ENCODE measurements at places on chromosomes 12 and 14.

- no peak for DNase-seq
Observed at GRCh38 chr14:79528828-79529416, 682.4 kb downstream of the DIO2 start.

DNA sequence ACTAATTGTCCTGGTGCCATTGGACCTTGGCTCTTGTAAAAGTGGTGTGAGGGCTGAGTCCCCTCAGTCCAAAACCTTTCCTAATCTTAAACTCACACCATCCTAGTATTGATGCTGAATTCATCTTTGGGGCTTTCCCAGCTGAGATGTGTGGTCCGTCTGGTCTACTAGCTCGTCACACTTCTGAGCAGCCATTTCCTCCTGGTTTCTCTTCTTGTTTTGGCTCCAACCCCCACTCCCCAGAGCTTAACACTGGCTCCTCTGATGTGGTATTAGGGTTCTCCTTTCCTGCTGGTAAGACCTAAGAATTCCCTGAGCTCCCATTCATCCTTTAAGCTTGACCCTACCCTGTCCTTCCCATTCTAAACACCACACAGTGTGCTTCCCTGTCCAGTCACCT, 900.6 kb downstream of the VRK1 start:
- DNase-seq, result no peak

DNA sequence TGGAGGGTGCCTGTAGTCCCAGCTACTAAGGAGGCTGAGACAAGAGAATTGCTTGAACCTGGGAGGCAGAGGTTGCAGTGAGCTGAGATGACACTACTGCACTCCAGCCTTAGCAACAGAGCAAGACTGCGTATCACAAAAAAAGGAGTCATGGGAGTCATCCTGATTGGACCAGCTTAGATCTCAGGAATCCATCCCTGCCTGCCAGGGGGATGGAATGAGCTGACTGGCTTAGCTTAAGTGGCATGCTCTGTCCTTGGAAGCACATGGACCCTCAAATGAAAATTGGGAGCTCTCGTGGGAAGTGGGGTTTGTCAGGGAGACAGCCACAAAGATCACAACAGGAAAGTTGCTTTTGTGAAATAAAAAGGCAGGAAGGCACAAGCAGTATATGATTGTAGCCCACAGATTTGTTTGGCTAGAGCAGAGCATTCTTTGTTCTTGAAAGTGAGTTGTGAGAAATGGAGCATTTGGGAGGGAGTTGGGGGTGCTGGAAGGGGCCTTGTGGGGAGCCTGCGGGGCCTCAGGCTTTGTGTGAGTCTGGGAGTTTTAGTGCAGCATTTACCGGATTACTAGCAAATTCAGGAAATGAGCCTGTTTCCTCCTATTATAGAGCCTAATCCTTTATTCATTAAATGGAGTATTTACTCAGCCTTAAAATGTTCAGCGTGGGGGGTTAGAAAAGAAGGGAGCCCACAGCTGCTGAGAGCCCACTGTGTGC, 30.7 kb downstream of the DGLUCY start:
- DNase-seq, result no peak

GRCh38 chr14:103112400-103113243, 10.6 kb upstream of the TNFAIP2 start:
- DNase-seq, result no peak

- DNase-seq, result no peak
Observed at GRCh38 chr14:49921401-49921800, 28.5 kb downstream of the ARF6 start.

DNA sequence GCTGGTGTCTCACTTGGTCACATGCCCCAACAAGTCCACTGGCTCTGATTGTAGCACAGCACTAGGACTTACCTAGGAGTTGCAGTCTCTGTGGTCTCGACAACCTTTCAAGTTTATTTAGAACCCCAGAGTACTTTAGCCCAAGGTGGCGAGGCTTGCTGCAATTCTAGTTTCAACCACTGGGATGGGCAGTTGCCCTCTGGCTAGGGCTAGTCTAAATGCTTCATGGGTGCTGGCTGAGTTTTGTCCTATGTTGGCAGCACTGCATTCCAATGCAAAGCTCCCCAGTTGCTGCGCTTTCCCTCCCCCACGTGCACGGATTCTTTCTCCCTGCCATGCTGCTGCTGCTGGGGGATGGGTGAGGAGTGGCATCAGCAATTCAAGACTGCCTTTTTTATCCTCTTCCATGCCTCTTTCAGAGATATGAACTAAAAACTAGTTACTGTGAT, 207.9 kb downstream of the SYNE2 start:
- no peak for DNase-seq

- DNase-seq, result no peak
Observed at GRCh38 chr14:102878970-102879460, 43.4 kb upstream of the AMN start.

DNA sequence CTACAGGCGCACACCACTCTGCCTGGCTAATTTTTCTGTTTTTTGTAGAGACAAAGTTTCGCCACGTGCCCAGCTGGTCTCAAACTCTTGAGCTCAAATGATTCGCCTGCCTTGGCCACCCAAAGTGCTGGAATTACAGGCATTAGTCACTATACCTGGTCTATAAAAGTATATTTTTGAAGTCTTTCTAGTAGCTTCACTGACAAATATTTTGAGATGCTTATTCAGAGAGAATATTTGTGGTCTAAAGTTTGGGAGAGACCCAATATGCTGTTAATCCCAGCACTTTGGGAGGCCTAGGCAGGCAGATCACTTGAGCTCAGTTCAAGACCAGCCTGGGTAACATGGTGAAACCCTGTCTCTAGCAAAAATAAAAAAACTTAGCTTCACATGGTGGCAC, 22.0 kb upstream of the PPP1R12A start:
- no peak for DNase-seq

- DNase-seq, result no peak
Observed at GRCh38 chr14:102805371-102805891, 28.2 kb downstream of the TRAF3 start.

GRCh38 chr14:104244221-104245011, 106.0 kb downstream of the KIF26A start:
- DNase-seq, result no peak

GRCh38 chr12:104648756-104649155, 192.0 kb downstream of the CHST11 start:
- no peak for DNase-seq

- DNase-seq, result no peak
Observed at GRCh38 chr12:130154276-130155070, 7.8 kb upstream of the FZD10 start.

DNA sequence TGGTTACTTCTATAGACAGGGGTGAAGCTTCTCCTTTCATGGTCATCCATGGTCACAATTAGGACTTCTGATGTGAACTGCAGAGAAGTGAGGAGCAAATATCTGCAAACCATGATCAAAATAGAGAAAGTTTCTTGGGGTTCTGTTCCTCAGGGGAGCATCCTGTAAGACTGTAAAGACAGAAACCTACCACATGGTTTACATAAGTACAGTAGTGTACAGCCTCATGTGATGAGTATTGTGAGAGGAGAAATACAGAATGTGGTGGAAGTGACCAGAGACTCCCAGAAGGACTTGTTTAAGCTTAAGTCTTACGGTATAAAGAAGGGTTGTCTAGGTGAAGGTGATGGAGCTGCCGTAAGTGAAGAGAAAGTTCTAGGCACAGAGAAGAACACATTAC, 484.7 kb downstream of the LRIG3 start:
- no peak for DNase-seq

- no peak for DNase-seq
Observed at GRCh38 chr12:89960011-89960507, 251.4 kb upstream of the ATP2B1 start.

DNA sequence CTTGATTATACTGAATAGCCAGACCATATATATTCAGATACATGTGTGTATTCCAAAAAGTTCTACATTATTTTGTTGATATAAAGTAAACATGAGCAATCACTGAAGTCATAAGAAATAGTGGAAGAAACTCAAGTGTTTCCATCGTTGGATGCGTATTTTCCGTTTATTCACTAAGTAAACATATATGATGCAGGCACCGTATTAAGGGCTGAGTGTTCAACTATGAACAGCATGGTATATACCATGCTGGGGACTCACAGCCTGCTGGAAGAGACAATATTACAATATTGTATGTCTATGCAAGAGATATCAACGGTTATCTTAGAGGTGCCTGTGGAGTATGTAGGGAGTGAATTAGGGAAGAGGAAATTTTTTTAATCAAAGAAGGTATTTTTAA, 1.2 kb downstream of the PYROXD1 start:
- DNase-seq, result no peak

DNA sequence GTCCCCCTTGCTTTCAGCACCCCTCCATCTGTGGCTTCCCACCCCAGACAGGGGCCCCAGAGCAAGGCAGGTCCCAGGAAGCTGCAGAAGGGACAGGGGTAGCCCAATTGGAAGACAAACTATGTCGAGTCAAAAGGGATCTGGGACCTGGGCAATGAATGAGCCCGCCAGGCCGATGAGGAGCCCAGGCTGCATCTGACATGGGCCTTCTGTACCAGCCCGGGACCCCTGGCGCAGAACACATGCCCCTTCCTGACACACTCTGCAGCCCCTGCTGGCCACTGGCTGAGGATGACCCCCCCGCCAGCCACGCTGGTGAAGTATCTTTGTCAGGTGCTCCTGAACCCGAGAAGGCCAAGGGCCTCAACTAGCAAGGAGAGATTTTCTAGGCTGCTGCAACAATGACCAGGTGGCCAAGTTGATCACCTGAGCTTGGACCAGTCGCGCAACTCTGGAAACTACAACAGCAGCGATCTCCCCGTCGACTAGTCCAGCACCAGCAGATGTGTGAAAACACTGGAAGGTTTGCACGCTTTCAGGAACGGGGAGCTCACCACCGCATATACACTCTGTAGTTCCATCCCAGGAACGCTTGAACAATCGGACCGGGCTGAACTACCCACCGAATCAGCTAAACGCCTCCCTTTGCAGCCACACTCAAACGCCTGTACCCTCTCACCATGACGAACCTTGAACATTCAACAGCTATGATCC, 119.0 kb downstream of the NCOR2 start:
- no peak for DNase-seq

GRCh38 chr12:18439541-18439940, 178.2 kb downstream of the PIK3C2G start:
- DNase-seq, result no peak

GRCh38 chr14:23828001-23828400, 125.6 kb upstream of the DHRS4 start:
- no peak for DNase-seq

- DNase-seq, result no peak
Observed at GRCh38 chr12:2624543-2625288, 170.1 kb upstream of the FKBP4 start.

GRCh38 chr12:120013659-120014380, 24.8 kb downstream of the BICDL1 start:
- DNase-seq, result no peak

- no peak for DNase-seq
Observed at GRCh38 chr12:109725321-109726105, 11.9 kb downstream of the FAM222A start.

Data from NCI-H2081 treated with DMSO at 0.1 percent for 48 hours (cell line).